Ascending aorta (tissue), 2 donors: ENCODE measurements at places on chromosomes 11 and 22.

DNA sequence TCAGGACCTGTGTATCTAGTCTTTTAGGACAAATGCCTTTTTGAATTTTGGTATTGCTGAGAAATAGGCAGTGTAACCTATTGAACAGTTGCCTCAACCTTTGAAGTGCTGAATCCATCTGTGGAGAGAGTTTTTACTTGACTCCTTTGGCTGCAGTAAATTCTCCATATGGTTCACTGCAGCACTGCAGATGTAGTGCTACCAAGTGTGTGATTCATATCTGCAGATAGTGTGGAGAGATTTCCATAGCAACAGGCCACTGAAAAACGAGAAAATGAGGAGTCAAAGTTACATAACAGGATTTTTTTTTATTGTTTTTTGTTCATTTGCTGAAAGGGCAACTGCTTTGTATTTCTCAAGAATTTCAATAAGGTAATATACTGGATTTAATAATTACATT is 356.1 kb downstream of the RAB38 start:
- DNase-seq = no peak

DNA sequence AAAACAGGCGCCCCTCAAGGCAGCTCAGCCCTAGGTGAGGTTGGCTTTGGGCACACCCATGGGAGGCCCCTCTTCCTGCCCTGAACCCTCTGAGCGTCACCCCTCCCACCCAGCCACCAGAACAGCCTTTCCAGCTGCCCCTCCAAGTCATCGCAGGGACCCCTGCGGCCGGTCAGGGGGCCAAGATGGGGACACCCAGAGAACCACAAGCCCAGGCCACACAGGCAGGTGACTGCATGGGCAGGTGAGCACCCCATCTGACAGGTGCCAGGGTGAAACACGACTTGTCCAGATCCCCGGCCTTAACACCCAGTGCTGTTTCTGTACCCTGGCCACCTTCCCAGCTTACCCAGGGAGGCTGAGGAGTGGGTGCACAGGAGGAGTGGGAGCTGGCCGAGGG is 24.6 kb upstream of the GRAMD4 start:
- DNase-seq = no peak

GRCh38 chr11:31487848-31488247 is 21.6 kb downstream of the IMMP1L start:
- no peak for DNase-seq

DNA sequence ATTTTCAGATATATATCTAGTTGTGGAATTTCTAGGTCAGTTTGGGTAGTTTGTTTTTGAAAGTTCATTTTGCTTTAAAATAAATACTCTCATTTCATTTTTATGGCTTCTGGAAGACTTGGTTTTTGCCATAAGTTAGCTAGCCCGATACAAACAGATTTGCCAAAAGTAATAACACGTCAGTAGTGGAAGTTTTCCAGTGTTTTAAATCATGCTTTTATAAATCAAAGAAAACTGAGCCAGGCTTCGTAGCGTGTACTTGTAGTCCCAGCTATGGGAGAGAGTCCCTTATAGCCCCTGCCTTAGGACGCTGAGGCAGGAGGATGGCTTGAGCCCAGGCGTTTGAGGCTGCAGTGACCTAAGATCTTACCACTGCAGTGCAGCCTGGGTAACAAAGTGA is 21.7 kb upstream of the MICALL1 start:
- no peak for DNase-seq

DNA sequence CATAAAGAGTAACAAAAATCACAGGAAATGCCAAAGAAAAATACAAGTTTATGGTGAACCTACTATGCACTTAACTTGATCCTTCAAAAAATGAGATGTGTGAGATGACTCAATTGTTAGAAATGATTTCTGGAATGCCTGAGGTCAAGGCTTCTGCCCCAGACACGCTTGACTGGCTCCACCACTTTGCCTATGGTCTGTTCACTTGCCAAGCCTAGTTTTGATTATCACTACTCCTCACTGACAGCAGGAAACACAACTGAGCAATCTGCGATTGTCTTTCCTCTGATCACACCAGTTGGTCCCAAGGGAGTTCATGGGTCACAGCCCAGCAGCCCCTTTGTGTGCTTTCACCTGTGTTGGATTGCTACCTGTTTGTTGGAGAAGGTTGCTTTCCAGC is 20.6 kb upstream of the PRDM10 start:
- DNase-seq = no peak

DNA sequence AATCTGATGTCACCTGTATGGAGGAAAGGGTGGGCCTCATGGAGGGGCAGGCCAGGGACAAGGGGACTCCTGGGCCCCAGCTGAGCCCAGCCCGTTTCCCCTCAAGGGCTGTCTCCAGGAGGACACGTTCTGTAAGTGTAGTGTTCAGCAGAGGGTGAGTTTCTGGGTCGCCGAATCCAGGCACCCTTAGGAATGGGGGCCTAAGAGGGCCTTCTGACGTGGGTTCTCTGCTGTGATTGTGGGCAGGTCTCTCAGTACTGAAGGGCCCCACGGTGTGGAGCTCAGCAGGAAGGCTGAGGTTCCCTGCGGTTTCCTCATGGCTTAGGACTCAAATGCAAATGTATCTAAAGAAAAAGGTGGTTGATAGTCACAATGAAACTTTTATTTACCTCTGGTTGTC is 6.5 kb downstream of the PTDSS2 start:
- no peak for DNase-seq

- no peak for DNase-seq
Measured at GRCh38 chr11:70506658-70506970, 108.3 kb downstream of the CTTN start.

DNA sequence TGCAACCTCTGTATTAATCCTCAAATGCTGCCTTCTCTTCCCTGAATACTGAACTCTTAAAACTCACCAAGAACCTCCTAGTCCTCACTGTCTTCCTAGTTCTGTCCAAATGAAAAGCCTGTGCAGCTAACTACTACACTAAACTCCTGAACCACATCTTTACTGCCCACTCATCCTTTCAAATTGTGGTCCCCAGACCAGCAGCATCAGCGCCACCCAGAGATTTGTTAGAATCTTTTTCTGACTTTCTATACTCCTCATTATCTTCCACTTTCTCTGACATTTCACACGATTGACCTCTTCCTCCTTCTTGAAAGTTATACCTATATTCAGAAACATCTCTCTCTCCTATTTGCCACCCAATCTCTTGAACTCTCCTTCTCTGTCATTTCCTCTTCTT is 461.3 kb downstream of the DLG2 start:
- DNase-seq = no peak
